ENCODE measurements at places on chromosomes 1 and 21.

GRCh38 chr1:50705041-50705440 lies 255.0 kb downstream of the FAF1 start:
- DNase-seq, result no peak

DNA sequence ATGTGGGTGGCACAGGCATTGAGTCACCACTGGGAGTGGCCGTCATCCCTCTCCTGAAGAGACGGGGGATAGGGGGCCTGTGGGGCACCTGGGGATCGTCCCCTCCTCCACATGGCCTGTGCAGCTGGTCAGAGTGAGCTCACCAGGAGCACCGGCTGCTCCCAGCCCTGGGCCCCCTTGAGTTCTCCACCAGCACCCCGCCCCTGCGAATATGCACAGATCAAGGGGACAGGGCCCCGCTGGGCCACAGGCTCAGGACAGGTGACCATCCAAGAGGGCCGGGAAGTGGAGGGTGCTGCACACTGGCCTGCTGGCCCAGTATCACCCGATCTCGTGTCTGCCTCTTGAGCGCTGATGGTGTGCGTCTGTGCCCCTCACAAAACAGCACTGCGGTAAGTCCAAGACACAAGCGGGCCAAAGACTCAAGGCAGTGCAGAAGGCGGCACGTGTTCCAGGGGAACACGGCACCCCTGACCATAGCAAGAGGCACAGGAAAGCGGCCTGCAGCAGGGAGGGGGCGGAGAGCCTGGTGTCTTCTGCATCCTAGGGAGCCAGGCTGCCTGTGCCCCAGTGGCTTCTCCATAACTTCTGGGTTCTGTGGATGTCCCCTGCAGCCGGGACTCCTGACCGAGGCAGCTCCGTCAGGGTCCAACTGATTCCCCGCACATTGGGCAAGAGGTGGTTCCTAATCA lies 18.1 kb upstream of the TSPEAR start:
- no peak for DNase-seq

GRCh38 chr1:157682710-157683437 lies 17.7 kb downstream of the FCRL3 start:
- no peak for DNase-seq

- no peak for DNase-seq
These were observed 45.3 kb downstream of the PRRC2C start for GRCh38 chr1:171530676-171531075.

- no peak for DNase-seq
These were observed 192.8 kb downstream of the LTN1 start for GRCh38 chr21:28799926-28800325.

DNA sequence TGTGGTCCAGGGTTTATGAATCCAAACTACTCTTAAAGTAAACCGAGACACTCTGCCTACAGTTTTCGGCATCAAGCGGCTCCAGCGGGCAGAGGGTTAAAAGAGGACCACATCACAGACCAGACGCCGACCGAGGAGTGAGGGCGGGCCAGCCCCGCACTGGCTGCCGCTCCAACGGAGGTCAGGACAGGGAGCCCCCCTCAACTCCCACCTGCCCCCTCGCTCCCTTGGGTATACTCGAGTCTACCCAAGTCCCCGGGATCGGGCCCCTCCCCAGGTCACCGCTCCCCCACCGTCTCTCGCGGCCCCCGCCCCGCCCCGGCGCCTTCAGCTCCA lies 312 bp downstream of the ARNT start:
- DNase-seq, result peak; percentile 42

GRCh38 chr1:216641669-216642460 lies 81.4 kb downstream of the ESRRG start:
- no peak for DNase-seq

GRCh38 chr1:184859381-184860105 lies 104.9 kb upstream of the EDEM3 start:
- no peak for DNase-seq

- DNase-seq, result no peak
These were observed 23.9 kb upstream of the SAMD11 start for GRCh38 chr1:899636-900317.

DNA sequence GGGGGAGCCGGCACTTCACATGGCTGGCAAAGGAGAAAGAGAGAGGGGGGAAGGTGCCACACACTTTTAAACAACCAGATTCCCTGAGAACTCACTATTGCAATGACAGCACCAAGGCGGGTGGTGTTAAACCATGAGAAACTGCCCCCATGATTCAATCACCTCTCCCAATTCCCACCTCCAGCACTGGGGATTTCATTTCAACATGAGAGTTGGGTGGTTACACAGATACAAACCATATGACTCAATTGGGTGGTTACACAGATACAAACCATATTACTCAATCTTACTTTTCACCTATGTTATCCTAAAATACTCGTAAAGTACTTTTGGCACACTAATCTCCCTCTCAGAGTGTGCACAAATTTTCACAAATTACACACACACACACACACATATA lies 1097.5 kb upstream of the TMPRSS15 start:
- no peak for DNase-seq

- DNase-seq, result peak; percentile 47
These were observed 90.7 kb downstream of the ARHGEF10L start for GRCh38 chr1:17630048-17630830.

GRCh38 chr1:108512239-108513043 lies 47.5 kb upstream of the EEIG2 start:
- DNase-seq, result no peak

DNA sequence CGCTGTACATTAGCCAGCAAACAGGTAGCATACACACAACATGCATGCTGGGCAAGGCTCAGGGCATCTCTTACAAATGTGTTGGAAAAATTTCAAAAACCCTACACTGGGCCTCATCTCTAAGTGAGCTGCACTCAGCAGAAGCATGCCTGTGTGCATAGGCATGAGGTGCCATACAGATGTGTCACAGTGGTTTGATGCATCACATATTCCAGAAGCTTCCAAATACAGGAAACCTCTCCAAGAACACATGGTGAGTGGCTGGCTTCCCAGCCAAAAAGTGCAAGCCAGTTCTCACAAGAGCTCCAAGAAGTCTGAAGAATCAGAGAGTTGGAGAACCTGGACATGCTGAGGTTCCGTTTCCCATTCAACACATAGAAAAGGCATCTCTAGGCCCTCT lies 58.3 kb downstream of the CD46 start:
- no peak for DNase-seq

- no peak for DNase-seq
These were observed 9.3 kb downstream of the RAB4A start for GRCh38 chr1:229280037-229280828.

- peak; percentile 68 for DNase-seq
These were observed 550 bp downstream of the TRIM33 start for GRCh38 chr1:114510274-114511031.

DNA sequence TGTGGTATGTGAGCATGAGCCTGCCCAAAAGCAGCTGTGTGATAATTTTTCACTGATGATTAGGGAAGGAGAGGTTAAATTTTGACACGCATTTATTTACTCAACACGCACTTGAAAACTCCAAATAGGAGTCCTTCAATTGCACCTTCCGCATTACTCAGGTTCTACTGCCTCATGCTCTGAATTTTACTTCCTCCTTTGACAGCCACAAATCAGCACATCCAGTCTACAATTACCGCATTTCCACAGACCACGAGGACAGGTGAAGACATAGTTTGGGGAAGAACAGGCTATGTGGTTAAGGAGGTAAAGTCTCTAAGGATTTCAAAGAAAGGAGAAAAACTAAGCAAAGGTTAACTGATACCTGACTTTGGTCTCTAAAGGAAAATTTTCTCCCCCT lies 2.6 kb downstream of the CAPN8 start:
- DNase-seq, result no peak

Measured in hepatic stellate cell (primary cell).